ENCODE measurements at places on chromosomes 6 and 20.

DNA sequence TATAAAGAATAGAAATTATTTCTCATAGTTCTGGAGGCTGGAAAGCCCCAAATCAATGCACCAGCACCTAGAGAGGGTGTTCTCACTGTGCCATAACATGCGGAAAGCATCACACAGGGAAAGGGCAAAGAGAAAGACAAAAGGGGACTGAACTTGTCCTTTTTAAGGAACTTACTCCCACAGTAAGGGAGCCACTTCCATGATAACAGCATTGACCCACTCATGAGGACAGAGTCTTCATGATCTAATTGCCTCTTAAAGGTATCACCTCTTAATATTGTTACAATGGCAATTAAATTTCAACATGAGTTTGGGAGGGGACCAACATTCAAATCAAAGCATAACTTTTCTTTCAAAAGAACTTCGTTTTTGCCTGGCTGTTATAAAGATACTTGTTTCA is 582.2 kb upstream of the ARID1B start:
- no peak for DNase-seq

- DNase-seq = no peak
These were observed 521.7 kb downstream of the EPM2A start for GRCh38 chr6:145213614-145214013.

GRCh38 chr6:140867336-140867735 is 1265.4 kb upstream of the GJE1 start:
- DNase-seq = no peak

- DNase-seq = peak; percentile 21
These were observed 355.3 kb downstream of the RNF144B start for GRCh38 chr6:18742406-18742805.

GRCh38 chr6:71287038-71287437 is 1.6 kb upstream of the OGFRL1 start:
- DNase-seq = peak; percentile 64

DNA sequence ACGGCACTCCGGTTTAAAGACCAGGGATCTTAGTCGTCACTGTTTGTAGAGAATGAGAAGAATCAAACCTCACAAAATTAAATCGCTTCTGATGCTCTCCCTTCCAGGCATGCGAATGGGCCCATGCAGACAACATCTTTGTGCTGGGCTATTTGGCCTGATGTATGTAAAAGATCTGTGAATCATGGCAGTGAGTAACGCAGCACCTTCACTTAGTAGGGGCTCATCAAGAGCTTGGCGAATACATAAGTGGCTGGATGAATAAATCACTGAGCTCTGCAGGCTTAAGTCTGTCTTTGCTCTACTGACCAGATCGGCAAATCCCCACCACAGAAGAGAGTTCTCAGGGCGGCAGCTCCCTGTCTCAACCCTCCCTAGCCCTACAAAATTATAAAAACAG is 44.8 kb upstream of the AFDN start:
- no peak for DNase-seq

DNA sequence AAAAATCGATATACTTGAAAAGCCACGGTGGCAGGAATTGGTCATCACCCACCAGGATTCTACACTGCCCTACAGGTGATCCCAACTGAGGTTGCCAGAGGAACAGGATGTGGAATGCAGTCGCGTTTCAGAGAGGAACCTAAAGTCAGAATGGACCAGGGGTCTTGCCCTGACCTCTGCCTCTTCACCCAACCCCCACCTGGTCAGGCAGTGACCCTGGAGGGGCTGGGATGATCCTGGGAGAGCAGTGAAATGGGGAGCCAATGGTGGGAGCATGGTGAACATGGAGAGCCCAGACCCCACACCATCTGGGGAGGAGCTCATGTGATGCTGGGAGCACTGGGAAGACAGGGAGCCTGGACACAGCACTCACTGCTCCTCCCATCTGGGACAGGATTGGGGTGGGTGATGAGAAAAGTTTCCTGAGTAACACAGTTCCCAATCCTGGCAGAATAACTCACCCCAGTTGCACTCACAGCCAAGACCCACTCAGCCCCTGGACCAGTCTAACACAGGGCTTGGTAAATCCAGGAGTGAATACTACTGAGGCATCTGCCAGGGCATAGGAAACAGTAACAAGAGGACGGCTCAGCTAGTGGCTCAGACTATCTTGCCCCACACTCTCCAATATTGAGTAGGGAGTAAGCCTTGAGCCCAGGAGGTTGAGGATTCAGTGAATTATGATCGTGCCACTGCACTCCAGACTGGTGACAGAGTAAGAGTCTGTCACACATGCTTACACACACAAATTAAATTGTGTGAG is 1.7 kb upstream of the ULBP2 start:
- DNase-seq = no peak

GRCh38 chr6:111872401-111873177 is 663 bp downstream of the FYN start:
- peak; percentile 50 for DNase-seq

- DNase-seq = no peak
These were observed 118.8 kb upstream of the KCNK16 start for GRCh38 chr6:39441301-39441700.

DNA sequence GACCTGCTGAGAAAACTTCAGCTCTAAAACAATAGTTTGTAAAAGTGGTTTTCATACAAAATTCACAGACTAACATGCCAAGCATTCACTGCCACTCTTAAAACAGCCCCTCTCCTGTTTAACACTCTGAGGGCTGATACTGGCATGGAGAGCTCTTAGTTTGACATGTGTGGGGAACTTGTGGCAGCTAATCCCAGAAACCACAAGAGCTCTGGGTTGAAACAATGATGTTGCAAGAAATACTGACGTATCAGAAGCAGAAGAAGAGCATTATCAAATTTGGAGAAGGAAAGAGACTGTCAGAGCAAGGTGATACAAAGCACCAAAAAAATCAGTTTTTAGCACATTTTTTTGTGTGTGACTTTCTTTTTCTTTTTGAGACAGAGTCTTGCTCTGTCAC is 5.1 kb downstream of the BEND3 start:
- peak; percentile 39 for DNase-seq

- DNase-seq = no peak
These were observed 53.8 kb downstream of the RRBP1 start for GRCh38 chr20:17628101-17628841.

GRCh38 chr6:167757249-167757648 is 69.5 kb upstream of the AFDN start:
- DNase-seq = no peak

DNA sequence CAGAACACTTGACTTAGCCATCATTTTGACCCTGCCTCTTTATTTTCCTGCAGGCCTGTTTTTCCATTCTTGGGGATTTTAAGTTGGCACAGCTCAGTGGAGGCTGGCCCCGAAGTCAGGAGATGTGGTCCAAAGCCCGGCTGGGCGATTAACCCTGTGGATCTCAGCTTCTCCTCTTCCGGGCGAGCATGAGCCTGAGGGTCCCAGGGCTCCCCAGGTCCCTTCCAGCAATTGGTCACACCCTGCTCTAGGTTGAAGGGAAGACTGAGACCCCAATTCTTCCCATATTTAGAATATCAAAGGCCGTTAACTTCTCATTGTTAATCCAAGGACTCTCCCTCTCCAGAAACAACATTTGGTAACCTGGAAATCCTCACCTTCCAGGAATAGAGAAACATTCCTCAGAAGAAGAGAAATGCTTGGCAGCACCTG is 2.3 kb downstream of the THBS2 start:
- no peak for DNase-seq

GRCh38 chr6:69180361-69181067 is 545.4 kb downstream of the ADGRB3 start:
- no peak for DNase-seq

DNA sequence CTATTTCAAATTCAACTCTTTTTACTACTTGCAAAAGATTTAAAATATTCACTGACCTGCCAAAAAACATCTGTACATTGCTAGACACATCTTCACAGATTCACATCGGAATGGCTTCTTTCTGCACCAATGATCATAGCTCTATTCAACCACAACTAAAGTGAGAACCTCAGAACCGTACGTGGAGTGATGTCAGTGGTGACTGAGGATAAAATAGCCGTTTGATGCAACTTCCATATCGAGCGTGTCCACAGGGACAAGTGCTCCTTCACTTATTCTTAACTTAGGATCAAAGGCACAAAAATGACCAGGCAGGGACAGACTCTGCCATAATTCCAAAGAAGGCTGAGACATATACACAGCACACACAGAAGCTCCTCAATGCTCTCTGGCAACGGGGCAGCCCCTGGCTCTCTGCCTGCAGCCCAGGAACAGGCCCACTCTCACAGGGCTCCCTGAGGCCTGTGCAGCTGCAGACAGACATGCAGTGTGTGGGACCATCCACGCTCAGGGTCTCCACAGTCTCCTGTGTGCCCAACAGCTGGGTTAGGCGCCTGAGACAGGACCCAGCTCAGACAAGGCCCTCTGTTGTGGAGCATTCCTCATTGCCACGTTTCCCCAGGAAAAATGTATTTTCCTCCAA is 22.8 kb downstream of the FYN start:
- DNase-seq = no peak

DNA sequence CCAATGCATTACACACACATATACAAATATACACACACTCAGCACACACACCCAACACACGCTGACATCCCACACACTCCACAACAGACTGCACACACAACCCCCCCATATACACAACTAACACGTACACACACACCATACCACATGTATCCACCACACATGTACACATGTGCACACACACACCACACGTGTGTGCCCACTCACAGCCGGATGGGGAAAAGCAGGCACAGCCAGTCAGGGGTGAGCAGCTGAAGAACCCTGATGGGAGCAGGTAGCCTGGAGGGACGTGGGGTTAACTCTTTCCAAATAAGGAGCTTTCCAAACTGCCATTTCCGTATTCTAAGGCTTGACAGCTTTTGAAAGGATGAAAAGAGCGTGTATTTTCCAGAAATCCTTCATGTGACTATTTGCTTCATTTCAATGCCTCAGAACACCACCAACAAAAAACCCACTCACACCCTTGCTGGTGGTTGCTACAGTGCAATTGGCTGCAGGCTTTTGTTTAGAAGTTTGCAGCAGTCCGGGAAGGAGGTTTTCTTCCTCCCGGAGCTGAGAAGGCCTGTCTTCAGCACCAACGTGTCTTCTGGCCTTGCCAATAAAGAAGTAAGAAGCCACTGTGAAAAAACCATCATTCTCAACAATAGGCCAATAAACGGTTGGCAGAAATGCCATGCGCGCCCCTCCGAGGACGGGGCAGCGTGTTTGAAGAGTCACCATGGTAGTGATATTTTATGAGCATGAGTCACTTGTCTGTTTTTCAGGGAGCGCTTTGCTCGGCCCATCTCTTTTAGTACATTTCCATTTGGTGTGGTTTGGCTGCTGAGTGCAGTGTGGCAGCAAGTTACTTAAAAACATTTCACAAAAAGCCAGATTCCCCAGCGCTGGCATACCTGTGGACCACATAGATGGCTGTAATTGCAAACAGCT is 131.3 kb upstream of the GMDS start:
- DNase-seq = peak; percentile 86

GRCh38 chr6:1817033-1817761 is 207.5 kb downstream of the FOXC1 start:
- peak; percentile 59 for DNase-seq

- DNase-seq = no peak
These were observed 184.7 kb downstream of the SAMD5 start for GRCh38 chr6:147693181-147693580.

- DNase-seq = no peak
These were observed 83.8 kb downstream of the RNASET2 start for GRCh38 chr6:166872531-166873009.

- DNase-seq = no peak
These were observed at the start of gene SLCO4A1 for GRCh38 chr20:62642051-62642665. Gene SLCO4A1, plus strand, starts transcription at chr20:62642503. Its CDS starts 13,952 bp downstream, at chr20:62656455.

- peak; percentile 38 for DNase-seq
These were observed 5.4 kb downstream of the TGM3 start for GRCh38 chr20:2301164-2301622.

DNA sequence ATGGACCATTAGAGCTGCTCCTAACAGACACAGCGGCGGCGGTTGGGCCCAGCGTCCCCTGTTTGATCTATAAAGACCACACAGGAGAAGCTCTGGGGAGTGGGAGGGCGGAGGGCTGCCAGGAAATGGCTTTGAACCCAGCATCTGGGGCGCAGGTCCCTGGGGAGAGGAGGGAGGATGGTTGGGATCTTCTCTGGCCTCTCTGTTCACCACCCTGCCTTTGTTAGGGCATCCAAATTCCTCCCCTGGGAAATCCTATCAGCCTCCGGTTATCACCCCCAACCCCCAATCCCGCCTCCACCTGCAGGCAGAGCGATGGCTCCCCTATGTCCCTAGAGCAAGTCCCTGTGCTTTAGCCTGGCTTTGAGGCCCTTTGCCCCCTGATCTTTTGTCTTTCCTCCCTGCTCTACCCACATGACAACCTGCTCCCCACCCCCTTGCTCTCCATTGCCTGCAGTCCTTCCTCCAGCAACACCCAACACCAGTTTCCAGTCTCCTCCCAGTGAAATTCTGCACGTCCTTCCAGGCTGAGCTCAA is 7.1 kb downstream of the XKR7 start:
- no peak for DNase-seq

GRCh38 chr6:105193647-105194046 is 13.8 kb upstream of the POPDC3 start:
- peak; percentile 98 for DNase-seq

GRCh38 chr6:158232316-158233213 is 64.4 kb downstream of the GTF2H5 start:
- peak; percentile 69 for DNase-seq

GRCh38 chr6:166313255-166314070 is 5.3 kb upstream of the PRR18 start:
- DNase-seq = peak; percentile 26

All from AG10803 (cell line).